ENCODE measurements at places on chromosomes 2 and 18.

DNA sequence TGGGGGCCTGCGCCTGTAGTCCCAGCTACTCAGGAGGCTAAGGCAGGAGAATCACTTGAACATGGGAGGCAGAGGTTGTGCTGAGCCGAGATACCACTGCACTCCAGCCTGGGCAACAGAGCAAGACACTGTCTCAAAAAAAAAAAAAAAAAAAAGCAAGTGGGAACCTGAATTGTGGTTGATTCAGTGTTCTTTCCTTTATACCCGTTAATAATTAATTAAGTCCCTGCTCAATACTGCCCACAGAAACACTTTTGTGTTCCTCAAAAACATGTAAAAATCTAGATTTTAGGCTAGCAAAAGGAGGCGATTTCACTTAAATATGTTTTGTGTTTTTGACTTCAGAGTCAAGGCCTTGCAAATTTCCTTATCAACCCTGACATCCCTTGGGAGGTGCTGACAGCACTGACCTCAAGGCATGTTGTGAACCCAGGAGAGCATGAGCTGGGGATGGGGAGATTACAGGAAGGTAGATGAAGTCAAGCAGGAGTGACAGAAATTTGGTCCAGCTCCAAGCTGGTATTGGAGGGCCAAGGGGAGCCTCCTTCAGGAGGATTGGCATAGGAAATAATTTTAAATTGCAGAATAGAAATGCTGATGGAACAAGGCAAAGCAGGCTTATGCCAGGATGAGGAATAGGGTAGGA lies 89.0 kb upstream of the PNPT1 start:
- DNase-seq, result no peak

DNA sequence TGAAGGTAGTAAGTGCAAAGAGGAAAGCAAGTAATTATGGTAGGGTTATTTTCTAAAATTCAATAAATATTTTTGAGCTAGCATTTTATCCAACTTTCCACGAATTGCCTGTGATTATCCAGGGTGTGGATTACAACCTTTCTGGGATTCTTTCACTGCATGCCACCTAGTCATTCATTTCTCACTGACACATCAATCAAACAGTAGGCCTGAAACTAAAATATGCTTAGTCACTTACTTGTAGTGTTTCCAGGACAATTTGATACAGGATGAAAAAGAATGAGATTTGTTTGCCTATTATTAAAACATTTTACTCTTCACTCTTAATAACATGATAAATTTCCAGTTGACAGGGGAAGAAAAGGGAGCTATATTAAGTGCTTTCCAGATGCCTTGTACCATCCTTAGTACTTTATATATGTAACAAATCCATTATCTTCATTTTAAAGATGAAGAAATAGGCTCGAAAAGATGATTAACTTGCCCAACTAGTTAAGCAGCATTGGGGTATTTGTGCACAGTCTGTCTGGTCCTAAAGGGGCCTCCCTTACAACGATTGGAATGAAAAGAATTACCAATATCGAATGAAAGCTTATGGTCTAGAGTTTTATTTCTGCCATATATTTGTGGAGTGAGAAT lies 70.4 kb downstream of the KCTD1 start:
- no peak for DNase-seq

- DNase-seq, result no peak
Measured at GRCh38 chr18:48813321-48813720, 137.4 kb downstream of the SMAD7 start.

- no peak for DNase-seq
Measured at GRCh38 chr2:29000481-29000880, 19.4 kb downstream of the TOGARAM2 start.

- no peak for DNase-seq
Measured at GRCh38 chr18:35852786-35853185, 119.7 kb upstream of the RMP24 start.

- DNase-seq, result no peak
Measured at GRCh38 chr18:21330122-21330701, 88.2 kb downstream of the GREB1L start.

DNA sequence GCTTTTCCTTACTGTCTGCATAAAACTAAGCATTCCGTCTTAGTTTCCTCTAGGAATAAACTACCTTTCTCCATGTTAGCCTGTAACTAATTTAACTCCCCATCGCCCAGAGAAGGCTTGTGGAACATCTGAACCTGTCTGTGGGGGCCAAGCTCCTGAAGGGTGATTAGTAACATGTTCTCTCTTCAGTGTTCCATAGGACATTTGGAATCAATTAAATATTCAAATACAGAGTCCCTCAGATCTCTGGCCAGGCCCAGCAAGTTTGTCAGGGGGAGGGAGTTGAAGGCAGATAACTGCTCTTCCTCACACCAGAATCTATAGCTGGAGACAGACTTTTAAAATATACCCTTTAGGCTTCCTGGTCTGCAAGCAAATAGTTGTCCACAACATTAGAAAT lies 8.8 kb downstream of the RDH14 start:
- no peak for DNase-seq

GRCh38 chr18:42187611-42188380 lies 232.8 kb downstream of the PIK3C3 start:
- no peak for DNase-seq

GRCh38 chr2:43082903-43083677 lies 143.3 kb downstream of the ZFP36L2 start:
- no peak for DNase-seq

- DNase-seq, result no peak
Measured at GRCh38 chr18:61991201-61991600, 98.4 kb upstream of the RNF152 start.

DNA sequence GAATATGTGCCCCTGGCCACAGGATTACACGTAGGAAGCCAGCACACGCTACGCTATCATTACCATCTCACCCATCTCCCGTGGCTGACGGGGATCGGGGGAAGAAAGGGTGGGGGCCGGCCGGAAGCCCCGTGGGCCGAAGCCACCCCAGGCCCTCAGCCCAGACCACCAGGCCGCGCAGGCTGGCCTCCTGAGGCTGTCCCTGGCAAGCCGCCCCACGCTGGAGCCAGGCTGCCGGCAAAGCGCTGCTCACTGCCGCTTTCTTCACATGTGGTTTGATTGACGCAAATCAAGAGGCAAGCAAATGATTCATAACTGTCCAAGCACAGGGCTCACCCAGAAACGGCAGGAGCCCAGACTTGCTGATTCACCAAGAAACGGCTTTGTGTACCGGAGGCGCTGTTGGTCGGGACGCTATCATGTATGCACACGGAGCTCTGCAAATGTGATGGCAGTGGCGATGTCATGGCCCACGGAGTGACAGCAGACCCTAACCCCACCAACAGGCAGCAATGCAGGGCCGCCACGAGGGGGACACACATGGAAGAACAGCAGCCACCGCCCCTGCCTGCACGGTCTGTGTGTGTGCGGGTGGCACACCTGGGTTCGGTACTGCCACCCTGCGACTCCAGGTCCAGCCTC lies 125.7 kb downstream of the HDAC4 start:
- DNase-seq, result no peak

- DNase-seq, result no peak
Measured at GRCh38 chr2:225091336-225091735, 49.1 kb upstream of the DOCK10 start.
